ENCODE measurements at places on chromosomes 16 and 17. TPM values are rescaled to one million over a fixed set of nuclear protein-coding genes. Genes with fewer than 3 reads are reported as not detected.

Gene CACNA1G
- not detected for polyA plus RNA-seq

Gene ZNF785
- 4.4 TPM for polyA plus RNA-seq

Gene VMO1
- polyA plus RNA-seq, result not detected

Gene CTF1
- polyA plus RNA-seq, result not detected

Gene CCDC78
- polyA plus RNA-seq, result not detected

DNA sequence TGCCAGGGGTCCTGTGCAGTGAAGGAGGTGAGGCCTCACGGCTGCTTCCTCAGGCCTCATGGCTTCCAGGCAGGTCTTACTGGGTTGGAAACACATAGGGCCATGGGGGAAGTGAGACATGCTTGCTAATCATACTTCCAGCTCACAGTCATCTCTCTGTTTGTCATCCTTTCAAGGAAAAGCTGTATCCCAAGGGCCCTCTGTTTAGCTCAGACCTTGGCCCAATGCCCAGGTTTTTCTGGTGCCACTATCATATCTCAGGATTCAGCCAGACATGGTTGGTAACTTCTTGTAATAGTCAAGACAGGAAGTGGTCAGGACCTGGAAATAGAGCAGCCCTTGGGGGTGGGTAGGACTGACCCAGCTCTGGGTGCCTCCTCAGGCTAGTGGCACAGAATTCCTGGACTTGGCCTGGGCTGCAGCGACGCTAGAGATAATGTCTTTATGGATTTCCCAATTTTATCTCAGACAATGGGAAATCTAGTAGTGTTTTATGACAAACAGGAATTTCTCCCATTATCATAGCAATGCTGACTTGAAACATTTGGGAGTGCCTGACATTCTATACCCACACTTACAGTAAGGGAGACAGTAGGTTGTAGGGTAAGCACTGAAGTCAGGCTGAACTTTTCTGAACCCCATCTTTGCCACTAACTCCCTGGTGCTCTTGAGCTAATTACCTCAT, 13.5 kb upstream of the ITGB3 start:
- H3K27ac ChIP-seq, result no peak overlapping the region
- H3K4me3 ChIP-seq, result no peak overlapping the region
- no peaks in the 10 kb centered on the region for H3K4me1 ChIP-seq
- H3K27me3 ChIP-seq, result no peaks in the 10 kb centered on the region
- no peak for DNase-seq
- no peaks in the 10 kb centered on the region for H3K36me3 ChIP-seq

- DNase-seq, result no peak
- no peaks in the 10 kb centered on the region for H3K27me3 ChIP-seq
- no peak overlapping the region for H3K4me3 ChIP-seq
- no peaks in the 10 kb centered on the region for H3K4me1 ChIP-seq
- H3K36me3 ChIP-seq, result peaks cover 4% of the 10 kb centered on the region
- H3K27ac ChIP-seq, result no peak overlapping the region
Measured at GRCh38 chr16:84483882-84484565, 20.4 kb downstream of the MEAK7 start.

GRCh38 chr16:84884596-84885341, 65.0 kb downstream of the CRISPLD2 start:
- no peaks in the 10 kb centered on the region for H3K36me3 ChIP-seq
- no peaks in the 10 kb centered on the region for H3K4me1 ChIP-seq
- H3K27ac ChIP-seq, result no peak overlapping the region

DNA sequence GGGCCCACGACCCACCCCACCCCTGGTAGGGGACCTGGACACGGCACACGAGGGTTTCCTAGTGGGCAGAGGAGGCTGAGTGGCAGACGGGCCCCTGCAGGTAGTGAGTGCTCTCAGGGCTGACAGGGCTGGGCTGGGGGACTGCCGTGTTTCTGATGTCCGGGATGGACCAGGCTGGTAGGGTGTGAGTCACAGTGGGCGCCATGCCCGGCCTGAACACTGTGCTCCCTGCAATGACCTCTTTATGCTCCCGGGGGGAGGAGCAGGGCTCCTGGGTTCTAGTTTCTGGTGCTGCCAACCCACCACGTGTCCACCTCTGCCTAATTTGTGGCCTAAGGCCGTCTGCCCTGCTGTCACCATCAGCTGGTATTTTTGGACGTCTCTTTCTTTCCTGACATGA, 26.3 kb downstream of the ARHGAP23 start:
- no peak for DNase-seq
- no peak overlapping the region for H3K4me3 ChIP-seq
- H3K27me3 ChIP-seq, result no peaks in the 10 kb centered on the region
- no peaks in the 10 kb centered on the region for H3K4me1 ChIP-seq

GRCh38 chr16:19737306-19738038, 19.4 kb downstream of the IQCK start:
- no peaks in the 10 kb centered on the region for H3K4me1 ChIP-seq
- no peak for DNase-seq
- H3K36me3 ChIP-seq, result no peaks in the 10 kb centered on the region
- H3K27ac ChIP-seq, result no peak overlapping the region
- no peaks in the 10 kb centered on the region for H3K27me3 ChIP-seq

Gene PRR35
- polyA plus RNA-seq, result not detected

DNA sequence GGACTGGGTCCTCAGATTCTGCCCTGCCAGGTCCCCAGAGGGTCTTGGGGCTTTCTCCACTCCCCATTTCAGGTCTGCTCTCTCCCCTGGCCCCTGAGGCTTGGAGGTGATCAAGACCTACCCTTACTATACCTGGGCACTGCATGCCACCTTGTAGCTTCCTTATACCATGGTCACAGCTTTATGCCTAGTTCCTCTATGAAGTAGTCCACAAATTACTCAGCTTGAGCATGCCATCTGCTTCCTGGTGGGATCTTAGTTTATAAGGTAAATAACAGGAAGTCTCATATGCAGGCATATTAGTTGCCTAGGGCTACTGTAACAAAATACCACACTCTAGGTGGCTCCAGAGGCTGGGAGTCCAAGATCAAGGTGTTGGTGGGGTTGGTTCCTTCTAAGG, 11.0 kb upstream of the PMFBP1 start:
- H3K4me3 ChIP-seq, result no peak overlapping the region
- H3K4me1 ChIP-seq, result no peaks in the 10 kb centered on the region
- H3K36me3 ChIP-seq, result no peaks in the 10 kb centered on the region
- H3K27ac ChIP-seq, result no peak overlapping the region

DNA sequence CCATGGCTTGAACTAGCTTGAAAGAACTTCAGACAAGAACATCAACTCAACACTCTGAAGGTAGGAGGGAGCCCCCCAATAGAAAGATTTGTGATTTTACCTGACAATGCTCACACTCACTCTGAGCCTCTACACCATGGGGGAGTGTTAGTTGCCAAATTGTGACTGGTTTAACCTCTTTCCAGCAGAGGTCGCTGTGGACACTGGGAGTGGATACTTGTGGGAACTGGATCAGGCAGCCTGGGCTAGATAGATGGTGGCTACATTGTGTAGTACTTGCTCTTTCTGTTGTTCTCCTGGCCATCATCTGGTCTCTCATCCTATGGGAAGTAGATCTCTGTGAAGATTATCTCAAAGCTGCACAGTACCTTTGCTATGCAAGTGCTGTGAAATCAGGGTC, 2.9 kb downstream of the SMPD3 start:
- no peaks in the 10 kb centered on the region for H3K36me3 ChIP-seq
- H3K27me3 ChIP-seq, result peaks cover 16% of the 10 kb centered on the region
- DNase-seq, result peak; percentile 53
- no peak overlapping the region for H3K4me3 ChIP-seq
- peaks cover 21% of the 10 kb centered on the region for H3K4me1 ChIP-seq

Gene NOD2
- 0.06 TPM for polyA plus RNA-seq

DNA sequence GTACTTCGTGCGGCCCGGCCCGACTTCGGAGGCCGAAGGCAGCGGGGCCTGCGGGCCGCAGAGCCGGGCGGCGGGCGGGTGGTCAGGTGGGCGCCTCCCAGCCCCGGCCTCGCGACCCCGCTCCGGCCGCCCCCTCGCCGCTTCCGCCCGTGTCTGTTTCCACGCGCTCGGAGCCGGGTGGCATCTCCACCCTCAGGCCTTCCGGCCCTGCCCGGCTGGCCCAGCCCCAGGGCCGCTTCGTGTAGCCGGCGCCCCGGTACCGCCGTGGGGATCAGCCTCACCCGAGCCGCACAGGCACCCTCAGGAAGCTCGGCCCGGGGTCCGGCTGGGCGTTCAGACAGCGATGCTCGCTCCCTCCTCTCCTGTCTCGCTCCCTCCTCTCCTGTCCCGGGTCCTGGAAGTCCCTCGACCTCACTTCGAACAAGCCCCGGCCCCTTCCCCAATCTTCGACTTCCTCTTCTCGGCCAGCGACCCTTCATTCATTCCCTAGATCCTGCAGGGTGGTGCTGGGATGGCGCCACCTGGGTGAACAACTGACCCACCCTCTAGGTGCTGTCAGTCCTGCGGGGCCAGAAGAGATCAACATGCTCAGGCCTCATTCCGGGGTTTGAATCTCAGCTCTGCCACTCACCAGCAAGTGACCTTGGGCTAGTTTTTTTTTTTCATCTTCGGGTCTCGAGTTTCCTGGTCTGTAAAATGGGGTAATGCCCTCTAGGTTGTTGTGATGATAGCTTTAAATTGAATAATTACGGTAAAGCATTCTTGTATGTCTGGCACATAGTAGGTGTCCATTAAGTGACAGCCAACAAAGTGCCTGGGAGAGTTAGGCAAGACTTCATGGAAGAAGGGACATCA, 610 bp downstream of the VPS4A start:
- peak overlapping the region; percentile 94 for H3K27ac ChIP-seq
- no peak for DNase-seq
- no peaks in the 10 kb centered on the region for H3K27me3 ChIP-seq
- H3K4me1 ChIP-seq, result peaks cover 10% of the 10 kb centered on the region
- peaks cover 17% of the 10 kb centered on the region for H3K36me3 ChIP-seq

Gene OTOP2
- polyA plus RNA-seq, result not detected

- DNase-seq, result no peak
- no peaks in the 10 kb centered on the region for H3K27me3 ChIP-seq
- H3K36me3 ChIP-seq, result no peaks in the 10 kb centered on the region
- H3K4me1 ChIP-seq, result no peaks in the 10 kb centered on the region
- no peak overlapping the region for H3K4me3 ChIP-seq
- no peak overlapping the region for H3K27ac ChIP-seq
Measured at GRCh38 chr16:73672135-73672534, 624.2 kb upstream of the ZFHX3 start.

DNA sequence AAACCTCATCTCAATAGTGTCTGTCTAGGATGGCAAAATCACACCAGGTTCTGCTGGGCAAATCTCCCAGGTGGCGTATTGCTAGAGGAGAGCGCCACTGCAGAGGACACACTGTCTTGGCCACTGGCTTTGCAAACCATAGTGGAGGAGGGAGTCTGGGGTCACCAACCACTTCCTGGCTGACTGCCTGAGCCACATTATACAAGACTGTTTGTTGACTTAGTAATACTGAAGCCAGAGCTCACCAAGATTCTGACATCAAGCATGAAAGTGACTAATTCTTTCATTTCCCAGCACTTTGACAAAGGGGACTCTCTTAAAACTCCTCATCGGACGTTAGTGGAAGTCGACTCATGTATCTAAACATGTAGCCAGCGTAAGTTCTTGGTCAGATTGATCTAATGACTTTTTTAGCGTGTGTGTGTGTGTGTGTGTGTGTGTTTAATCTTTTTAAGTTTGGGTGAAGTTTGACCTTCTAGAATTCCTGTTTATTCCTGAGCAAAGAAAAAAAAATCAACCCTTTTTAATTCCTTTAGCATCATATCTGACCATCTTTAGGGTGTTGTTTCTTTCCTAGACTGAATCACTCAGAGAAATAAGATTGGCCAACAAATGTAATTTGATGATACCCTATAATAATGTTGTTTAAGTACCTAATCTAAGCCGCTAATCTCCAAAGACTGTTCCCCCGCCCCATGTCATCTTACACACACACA, 13.7 kb downstream of the PITPNC1 start:
- H3K4me3 ChIP-seq, result peak overlapping the region; percentile 34
- no peaks in the 10 kb centered on the region for H3K27me3 ChIP-seq
- no peak for DNase-seq
- H3K4me1 ChIP-seq, result peaks cover 46% of the 10 kb centered on the region
- peak overlapping the region; percentile 76 for H3K27ac ChIP-seq
- H3K36me3 ChIP-seq, result peaks cover 5% of the 10 kb centered on the region

- no peak for DNase-seq
- no peaks in the 10 kb centered on the region for H3K4me1 ChIP-seq
- H3K27me3 ChIP-seq, result no peaks in the 10 kb centered on the region
- H3K36me3 ChIP-seq, result no peaks in the 10 kb centered on the region
- no peak overlapping the region for H3K27ac ChIP-seq
- no peak overlapping the region for H3K4me3 ChIP-seq
Measured at GRCh38 chr16:88966986-88967829, 9.8 kb downstream of the CBFA2T3 start.

DNA sequence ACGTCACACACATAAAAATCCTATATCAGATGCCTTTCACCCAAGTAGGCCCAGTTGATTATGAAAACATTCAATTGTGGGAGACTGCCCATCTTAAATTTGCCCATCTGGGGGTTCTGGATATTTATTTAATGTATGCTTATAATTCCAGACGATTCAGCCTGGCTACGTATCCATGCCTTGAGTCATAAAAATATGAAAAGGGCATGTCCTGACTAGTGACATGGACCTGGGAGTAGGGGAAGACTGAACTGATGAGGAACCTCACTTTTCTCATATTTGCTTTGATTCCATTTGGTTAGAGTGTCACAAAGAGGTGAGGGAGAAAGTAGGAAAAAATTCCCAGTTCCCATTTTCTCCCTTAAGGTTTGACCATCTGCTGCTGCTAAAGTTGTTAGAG, 122.5 kb upstream of the GNAO1 start:
- DNase-seq, result no peak
- H3K36me3 ChIP-seq, result no peaks in the 10 kb centered on the region
- H3K27ac ChIP-seq, result no peak overlapping the region

GRCh38 chr17:76844846-76845245, 23.4 kb upstream of the MGAT5B start:
- H3K36me3 ChIP-seq, result no peaks in the 10 kb centered on the region
- no peak overlapping the region for H3K27ac ChIP-seq
- H3K4me3 ChIP-seq, result no peak overlapping the region
- no peak for DNase-seq
- H3K27me3 ChIP-seq, result no peaks in the 10 kb centered on the region
- H3K4me1 ChIP-seq, result no peaks in the 10 kb centered on the region

Measured in naive thymus-derived CD4-positive, alpha-beta T cell (primary cell).